ENCODE measurements at places on chromosomes 2 and 18.
A peak's percentile ranks its signal among the peaks of the same experiment; 100 is the strongest.

DNA sequence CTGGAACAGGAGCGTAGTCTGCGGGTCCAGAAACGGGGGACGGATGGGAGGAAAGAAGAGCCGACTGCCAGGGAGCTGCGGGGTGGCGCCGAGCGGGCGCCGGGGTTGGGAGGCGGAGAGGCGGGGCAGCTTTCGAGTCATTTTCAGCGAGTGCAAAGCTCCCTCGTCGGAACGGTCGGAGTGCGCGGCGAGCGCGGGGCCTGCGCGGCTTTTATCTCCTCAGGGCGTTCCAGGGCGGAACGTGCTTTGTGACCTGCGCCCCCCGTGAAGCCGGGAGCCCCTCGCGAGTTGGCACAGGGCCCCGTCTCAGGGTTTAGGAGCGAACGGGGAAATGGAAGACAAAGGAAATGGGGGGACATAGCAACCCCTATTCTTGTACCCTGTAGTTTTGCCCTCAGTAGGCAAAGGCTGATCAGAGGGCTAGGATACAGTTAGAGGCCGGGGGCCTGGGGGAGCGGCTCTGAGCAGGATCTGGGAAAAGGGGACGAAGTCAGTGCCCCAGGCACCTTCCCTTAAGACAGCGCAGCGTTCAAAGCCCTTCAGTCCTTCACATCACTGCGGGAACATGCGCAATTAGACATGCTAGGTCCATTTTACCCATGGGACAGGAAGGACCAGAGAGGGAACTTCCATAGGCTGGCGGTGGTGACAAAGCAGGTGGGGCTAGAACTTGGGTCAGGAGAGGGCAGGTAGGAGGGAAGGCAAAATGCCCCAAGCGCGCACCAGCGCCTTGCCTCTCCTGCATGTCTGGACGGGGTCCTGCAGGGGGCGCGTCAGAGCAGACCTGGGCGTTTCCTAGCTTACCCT, 60.1 kb upstream of the IL1RL1 start:
- no peak for DNase-seq

- no peak for DNase-seq
These were observed 42.6 kb upstream of the HNRNPA3 start for GRCh38 chr2:177169810-177170514.

GRCh38 chr2:25492726-25493125, 151.0 kb upstream of the DNMT3A start:
- no peak for DNase-seq

- no peak for DNase-seq
These were observed 29.2 kb downstream of the ZNF516 start for GRCh38 chr18:76465630-76466409.

DNA sequence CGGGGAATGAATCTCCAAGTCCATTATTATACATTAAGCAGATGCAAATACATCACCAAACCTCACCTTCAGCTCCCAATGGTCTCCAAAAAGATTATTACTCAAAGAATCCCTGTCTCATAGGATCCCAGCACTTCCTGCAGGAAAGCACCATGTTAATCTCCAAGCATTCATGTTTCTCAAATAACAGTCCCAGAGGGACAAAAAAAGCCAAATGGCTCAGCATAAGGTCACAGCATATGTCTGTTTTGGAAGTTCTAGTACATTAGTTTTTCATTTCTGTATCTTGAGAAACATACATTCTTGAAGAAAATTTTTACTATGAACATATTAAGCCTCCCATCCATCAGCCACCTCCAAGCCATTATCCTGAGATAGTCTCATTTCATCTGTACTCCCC, 103.3 kb downstream of the METTL4 start:
- no peak for DNase-seq

GRCh38 chr2:165833156-165833555, 39.1 kb upstream of the GALNT3 start:
- no peak for DNase-seq

GRCh38 chr2:54899576-54900200, 150.6 kb downstream of the RTN4 start:
- peak; percentile 97 for DNase-seq

DNA sequence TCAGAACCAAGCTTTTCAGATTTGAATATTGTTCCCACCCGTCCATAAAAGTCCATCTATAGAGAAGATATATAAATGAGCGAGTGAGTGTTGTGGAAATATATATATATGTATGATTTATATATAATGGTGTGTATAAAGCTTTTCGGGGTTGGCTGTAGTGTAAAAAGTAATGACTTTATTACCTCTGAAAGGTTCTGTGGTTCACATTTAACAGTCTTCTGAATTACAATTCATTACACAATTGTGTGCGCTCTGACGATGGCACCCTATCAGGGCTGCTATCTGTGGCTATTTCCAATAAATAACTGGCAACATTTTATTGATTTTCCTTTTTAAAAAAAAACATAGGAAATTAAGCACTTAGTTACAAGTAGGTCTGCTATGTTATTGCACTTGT, 2.7 kb upstream of the BCL11A start:
- no peak for DNase-seq

GRCh38 chr2:178264211-178264610, 69.9 kb downstream of the OSBPL6 start:
- DNase-seq, result no peak

DNA sequence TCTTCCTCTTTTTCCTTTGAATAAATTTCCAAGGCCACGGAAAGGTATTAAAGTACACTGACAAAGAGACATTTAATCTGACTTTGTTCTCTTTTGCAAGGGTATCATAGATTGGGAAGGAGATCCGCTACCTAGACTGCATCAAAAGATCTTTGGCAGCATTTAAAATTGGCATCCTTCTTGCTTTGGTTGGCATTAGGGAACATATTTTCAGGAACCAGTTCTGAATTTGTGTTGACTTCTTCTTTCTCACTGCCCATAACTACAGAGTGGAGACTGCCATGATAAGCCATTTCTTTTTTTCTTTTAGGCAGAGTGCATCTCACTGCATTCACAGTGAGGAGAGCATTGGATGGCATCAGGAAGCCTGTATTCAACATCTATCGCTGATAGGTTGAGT, 83.4 kb downstream of the DOCK10 start:
- DNase-seq, result no peak

DNA sequence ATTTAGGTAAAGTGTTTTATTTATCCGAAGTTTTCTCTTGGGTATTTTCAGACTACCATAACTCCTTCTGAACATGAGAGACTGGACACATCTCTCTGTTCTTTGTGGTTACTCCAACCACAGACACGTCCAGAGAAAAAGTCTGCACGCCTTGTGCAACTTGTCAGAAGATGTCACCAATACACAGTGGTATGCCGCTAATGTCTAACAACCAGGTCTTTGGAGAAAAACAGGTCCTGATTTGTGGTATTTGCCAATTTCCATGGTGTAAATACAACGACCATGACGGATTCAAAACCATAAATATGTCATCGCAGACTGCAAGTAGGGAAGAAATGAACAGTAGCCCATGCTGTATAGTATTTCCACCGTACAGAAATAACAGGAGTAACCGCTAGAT, 620.6 kb upstream of the ID2 start:
- no peak for DNase-seq

DNA sequence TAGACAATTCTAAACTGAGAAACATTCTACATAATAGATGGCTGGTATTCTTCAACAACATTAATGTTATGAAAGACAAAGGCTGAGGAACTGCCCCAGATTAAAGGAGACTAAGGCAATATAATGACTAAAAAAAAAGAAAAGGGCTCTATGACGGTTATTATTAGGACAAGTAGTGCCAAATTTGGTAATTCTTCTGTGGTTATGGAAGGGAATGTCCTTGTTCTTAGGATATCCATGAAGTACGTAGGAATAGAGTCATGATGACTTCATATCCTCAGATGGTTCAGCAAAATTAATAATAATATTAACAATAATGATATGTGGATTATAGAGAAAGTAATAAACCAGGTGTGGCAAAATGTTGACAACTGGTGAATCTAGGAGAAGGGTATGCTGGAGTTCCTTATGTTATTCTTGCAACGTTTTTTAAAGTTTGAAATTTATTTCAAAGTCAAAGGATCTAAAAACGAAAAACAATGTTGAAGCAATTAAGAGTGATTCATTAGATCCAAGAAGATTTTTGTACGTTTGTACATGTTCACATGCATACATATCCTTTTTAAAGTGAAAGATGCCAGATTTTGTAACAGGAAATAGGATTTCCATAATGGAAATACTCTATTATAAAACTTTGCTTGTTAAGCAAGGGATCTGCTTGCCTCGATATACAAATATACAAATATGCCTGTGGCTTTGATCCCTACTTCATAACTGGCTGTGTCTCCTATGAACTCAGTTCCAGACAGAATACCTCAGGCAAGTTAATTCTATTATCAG, 27.7 kb upstream of the STRN start:
- DNase-seq, result no peak

GRCh38 chr2:44931198-44931780, 10.2 kb upstream of the SIX3 start:
- DNase-seq, result no peak

- peak; percentile 31 for DNase-seq
These were observed 45.1 kb downstream of the DPYSL5 start for GRCh38 chr2:26892922-26893524.

GRCh38 chr18:31658670-31659575, 25.5 kb downstream of the B4GALT6 start:
- DNase-seq, result no peak

- no peak for DNase-seq
These were observed 139.0 kb upstream of the LINC00305 start for GRCh38 chr18:64287926-64288325.

- no peak for DNase-seq
These were observed 1024.8 kb downstream of the TSN start for GRCh38 chr2:122780251-122780650.

DNA sequence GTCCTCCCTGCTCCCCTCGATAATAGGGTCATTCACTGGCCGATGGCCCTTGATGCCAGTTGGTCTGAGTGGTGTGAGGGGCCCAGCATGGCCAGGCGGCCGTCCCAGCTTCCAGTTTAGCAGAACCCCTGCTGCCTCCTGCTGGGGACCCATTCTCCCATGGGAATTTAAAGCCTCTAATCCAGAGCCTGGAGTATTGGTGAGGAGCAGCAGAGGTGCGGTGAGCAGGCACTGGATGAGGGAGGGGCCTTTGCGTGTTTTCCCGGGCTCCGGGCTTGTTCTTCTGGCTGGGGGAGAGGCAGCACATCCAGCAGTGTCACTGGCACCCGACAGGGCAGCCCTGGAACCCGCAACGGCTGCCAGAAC, 17.4 kb downstream of the KCNIP3 start:
- DNase-seq, result no peak

DNA sequence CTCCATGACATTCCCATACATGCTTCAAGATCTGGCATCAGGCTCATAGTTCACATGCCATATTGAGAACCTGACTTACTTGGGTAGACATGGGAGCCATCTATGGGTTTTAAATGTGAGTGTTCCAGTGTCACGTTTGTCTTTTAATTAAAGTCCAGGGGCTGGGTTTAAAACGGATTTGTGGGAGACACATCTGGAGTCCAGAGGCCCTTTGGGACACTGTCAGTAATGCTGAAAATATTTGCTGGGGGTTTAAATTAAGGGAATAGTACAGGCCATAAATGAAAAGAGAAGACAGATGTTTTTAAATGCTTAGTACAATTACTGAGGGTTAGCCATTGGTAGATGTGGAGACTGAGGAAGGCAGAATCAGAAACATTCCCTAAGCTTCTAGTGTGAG, 478.0 kb downstream of the PID1 start:
- DNase-seq, result no peak

GRCh38 chr18:74625157-74625556, 27.5 kb downstream of the ZNF407 start:
- no peak for DNase-seq

DNA sequence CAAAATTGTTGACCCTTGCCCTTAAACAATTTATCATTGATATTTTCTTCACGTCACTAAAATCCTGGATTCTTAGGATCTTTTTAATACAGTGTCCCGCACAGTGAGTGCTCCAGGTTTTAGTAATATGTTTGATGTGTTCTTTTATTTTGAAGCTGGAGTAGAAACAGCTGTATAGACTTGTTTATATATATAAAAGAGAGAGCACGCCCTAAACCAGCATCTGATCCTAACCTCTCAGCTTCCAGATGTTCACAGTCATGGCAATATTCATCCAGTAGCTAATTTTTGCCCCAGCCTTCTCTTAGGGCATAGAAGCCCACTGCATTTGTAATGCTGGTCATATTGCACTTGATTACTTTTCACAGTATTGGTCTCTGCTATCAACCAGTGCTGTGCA, 170.0 kb upstream of the EPAS1 start:
- DNase-seq, result no peak

DNA sequence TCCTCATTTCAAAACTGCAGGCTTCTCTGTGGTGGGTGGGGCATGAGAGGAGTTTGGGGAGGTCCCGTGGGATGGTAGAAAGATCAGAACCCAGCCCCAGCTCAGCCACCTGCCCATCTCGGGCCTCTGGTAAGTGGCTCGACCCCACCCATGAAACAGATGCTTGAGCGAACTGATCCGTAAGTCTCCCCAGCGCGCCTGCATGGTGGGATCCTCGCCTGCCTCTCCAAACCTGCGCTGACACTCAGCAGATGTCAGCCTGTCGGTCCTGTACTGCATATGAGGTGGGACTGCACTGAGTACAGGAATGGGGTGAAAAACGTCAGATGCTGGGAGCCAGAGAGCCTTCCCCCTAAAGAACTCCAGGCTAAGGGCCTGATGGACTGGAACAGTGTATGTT, 15.9 kb upstream of the RPL31 start:
- no peak for DNase-seq

- DNase-seq, result no peak
These were observed 186.5 kb downstream of the RTP5 start for GRCh38 chr2:242056026-242056425.

- no peak for DNase-seq
These were observed 209.4 kb upstream of the TRIB2 start for GRCh38 chr2:12507295-12507694.

DNA sequence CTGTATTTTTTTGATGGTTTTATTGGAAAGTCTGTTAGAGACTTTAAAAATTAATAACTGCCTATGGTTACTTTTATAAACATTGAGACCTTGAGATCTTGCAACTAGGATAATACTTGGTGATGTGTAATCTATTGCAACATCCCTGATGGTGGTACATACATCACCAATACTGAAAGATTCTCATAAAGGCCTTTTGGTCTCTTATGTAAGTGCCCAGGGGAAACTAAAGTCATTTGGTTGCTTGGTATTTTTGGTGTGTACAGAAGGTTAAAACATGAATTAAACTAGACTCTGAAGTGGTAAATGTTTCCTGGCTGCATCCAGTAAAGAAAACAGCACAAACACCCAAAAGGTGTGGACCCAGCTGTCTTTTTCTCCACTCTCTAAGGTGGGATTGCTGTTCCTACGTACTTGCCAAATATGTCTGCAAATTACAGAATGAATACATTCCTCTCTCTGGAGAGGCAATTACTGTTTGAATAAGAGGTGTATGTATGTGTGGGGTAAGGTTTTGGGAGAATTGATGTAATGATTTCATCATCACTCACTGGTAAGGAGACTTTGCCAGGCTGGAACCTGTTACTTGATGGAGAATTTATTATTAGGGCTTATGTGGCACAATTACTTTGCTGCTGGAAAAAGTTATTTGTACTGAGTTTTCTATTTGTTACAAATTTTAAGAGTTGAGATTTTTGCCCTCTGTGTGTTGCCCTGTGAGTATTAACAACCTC, 3.6 kb downstream of the B3GNT2 start:
- no peak for DNase-seq
